Activated T-cell treated with anti-CD3 and anti-CD28 coated beads for 1 hour (primary cell): ENCODE measurements at places on chromosomes 7 and 10.

DNA sequence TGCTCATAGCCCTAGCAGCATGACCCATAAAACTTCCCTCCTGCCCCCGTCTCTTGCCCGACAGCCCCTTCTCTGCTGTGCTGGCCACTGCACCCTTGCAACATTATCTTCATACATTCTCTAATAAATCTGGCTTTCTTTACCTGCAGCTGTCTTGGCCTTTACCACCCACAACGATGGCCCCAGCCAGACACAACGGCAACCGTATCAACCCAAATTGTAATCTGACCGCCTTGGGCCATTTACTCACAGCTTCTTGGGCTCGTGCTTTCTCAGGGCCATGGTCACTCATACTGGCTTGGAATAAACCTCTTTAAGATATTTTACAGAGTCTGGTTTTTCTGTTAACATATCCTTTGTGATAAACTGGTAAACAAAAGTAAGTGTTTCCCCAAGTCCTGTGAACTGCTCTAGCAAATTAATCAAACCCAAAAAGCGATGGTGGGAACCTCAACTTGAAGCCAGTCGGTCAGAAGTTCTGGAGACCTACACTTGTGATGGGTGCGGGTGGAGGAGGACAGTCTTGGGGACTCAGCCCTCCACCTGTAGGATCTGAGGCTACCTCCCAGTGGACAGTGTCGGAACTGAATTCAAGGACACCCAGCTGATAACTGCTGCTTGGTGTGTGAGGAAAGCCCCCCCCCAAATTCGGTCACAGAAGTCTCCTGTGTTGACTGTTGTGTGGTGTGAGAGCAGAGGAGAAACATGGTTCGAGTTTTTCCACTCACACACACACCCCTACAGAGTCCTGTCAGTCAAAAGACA is 87.6 kb upstream of the ATP6V0A4 start:
- no peak for DNase-seq

GRCh38 chr7:2445898-2446555 is 30.2 kb downstream of the GRIFIN start:
- DNase-seq: no peak

DNA sequence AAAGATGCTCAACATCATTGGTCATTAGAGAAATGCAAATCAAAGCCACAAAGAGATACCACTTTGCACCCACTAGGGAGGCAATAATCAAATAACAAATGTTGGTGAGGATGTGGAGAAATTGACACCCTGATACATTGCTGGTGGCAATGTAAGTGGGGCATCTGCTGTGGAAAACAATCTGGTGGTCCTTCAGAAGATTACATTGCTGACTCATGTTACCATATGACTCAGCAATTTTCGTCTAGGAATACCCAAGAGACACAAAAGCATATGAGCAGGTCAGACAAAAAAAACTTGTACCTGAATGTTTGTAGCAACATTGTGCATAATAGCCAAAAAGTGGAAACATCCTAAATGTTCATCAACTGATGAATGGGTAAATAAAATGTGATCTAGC is 4.9 kb upstream of the CLDN3 start:
- DNase-seq: no peak

GRCh38 chr10:126584836-126585235 is 85.7 kb downstream of the C10orf90 start:
- no peak for DNase-seq

- no peak for DNase-seq
Measured at GRCh38 chr7:157077021-157077420, 61.7 kb upstream of the UBE3C start.

GRCh38 chr10:35898716-35899440 is 256.8 kb upstream of the FZD8 start:
- DNase-seq: no peak

DNA sequence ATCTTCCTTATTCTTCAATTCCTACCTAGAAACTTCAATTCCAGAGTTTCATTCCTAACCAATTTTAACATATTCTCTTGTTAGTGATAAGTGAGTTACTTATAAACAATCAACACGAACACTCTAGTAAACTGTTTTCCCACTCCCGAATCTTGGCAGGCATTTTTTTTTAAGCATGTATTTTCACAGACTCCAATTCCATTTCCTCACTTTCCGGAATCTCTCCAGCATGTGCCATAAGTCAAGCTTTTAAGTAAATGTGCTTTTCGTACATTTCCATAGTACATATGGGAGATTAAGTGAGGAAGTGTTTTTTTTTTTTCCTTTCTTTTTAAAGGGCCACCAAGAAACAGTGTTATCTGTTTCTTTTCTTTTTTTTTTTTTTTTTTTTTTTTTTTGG is 89.1 kb downstream of the FGFR2 start:
- no peak for DNase-seq
